ENCODE measurements at places on chromosomes 12 and 14.

GRCh38 chr12:57869298-57869926 lies 22.9 kb upstream of the CTDSP2 start:
- no peak for DNase-seq

- DNase-seq = no peak
Observed at GRCh38 chr12:118126119-118126757, 9.7 kb upstream of the PEBP1 start.

DNA sequence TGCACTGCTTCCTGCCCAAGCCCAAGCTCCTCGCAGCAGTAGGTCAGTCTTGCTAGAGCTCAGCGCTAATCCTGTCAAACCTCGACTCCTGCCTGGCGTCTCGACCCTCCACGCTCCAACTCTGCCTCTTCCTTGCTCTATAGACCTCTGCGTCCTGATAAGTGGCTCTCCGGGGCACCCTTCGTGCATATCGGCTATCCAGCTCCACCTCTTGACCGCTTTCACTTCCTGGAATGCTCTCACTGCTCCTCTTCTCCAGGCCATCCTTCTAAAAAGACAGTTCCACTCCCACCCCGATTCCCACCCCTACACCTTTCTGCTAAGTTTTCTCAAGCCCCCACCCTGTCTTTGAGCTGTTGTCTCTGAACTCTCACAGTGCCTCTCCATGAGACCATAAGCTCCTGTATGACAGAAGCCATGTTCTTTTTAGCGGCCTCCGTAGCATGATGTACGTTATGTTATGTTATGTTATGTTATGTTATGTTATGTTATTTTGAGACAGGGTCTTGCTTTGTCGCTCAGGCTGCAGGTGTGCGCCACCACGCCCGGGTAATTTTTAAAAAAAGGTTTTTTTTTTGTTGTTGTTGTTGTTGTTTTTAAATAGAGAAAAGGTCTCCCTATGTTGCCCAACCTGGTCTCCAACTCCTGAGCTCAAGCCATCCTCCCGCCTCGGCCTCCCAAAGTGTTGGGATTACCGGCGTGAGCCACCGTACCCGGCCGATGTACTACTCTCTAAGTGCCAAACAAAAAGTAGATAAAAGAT lies 601 bp downstream of the COX14 start:
- no peak for DNase-seq

GRCh38 chr12:19671695-19672094 lies 232.4 kb downstream of the AEBP2 start:
- no peak for DNase-seq

GRCh38 chr14:38512236-38512635 lies 256.3 kb upstream of the CLEC14A start:
- DNase-seq = no peak

- DNase-seq = no peak
Observed at GRCh38 chr12:107226126-107226525, 132.8 kb upstream of the CRY1 start.

- DNase-seq = no peak
Observed at GRCh38 chr14:75430116-75430515, 2.3 kb downstream of the JDP2 start.

- DNase-seq = no peak
Observed at GRCh38 chr12:49624921-49625577, 1.7 kb downstream of the PRPF40B start.

GRCh38 chr14:32017587-32017986 lies 59.5 kb upstream of the ARHGAP5 start:
- DNase-seq = no peak

GRCh38 chr14:92510972-92511371 lies 2.6 kb upstream of the RIN3 start:
- DNase-seq = no peak

DNA sequence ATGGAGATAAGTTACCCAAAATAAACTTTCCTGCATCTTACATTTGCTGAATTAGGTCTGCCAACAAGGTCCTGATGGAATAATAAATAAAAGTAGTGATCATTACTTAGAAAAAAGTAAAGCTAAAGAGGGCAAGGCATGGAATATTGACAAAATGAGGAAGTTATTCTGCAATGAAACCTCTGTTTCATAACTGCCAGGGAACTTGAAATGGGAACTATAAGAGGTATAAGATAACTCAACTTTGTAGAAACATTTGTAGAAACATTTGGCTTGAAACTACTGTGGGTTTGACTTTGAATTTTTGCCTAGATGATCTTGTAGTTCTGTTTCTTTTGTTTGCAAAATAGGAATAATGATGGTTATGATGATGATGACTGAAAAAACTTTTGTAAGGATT lies 18.7 kb upstream of the YBX3 start:
- no peak for DNase-seq

- DNase-seq = no peak
Observed at GRCh38 chr12:130556486-130557055, 159.5 kb downstream of the RIMBP2 start.

DNA sequence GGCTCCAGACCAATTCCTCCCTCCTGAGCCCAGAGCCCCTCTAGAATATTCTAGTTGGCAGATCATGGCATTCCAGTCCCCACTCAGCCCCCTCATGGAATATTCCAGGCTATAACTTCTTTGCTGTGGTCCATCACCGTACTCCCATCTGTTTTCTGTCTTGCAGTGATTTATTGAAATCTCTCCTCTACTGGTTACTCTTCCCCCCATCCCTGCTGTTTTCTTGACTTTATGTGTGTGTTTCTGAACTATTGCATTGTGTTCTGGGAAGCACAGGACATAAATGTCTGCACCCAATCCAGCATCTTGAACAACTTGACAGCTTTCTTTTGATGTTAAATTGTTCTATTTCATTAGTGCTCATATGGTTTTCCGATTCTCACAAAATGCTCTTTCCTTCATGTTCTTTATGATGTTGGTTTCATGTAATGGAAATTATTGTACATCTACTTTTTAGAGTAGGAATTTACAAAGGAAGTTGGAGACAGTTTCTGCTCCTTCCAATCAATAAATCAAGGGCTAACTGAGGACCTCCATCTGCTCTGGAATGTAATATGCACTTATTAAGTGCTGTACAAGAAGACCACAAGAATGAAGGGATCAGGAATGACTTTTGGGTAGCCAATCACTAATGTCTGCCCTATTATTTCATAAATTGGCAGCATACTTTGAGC lies 26.3 kb downstream of the PDE6H start:
- no peak for DNase-seq

DNA sequence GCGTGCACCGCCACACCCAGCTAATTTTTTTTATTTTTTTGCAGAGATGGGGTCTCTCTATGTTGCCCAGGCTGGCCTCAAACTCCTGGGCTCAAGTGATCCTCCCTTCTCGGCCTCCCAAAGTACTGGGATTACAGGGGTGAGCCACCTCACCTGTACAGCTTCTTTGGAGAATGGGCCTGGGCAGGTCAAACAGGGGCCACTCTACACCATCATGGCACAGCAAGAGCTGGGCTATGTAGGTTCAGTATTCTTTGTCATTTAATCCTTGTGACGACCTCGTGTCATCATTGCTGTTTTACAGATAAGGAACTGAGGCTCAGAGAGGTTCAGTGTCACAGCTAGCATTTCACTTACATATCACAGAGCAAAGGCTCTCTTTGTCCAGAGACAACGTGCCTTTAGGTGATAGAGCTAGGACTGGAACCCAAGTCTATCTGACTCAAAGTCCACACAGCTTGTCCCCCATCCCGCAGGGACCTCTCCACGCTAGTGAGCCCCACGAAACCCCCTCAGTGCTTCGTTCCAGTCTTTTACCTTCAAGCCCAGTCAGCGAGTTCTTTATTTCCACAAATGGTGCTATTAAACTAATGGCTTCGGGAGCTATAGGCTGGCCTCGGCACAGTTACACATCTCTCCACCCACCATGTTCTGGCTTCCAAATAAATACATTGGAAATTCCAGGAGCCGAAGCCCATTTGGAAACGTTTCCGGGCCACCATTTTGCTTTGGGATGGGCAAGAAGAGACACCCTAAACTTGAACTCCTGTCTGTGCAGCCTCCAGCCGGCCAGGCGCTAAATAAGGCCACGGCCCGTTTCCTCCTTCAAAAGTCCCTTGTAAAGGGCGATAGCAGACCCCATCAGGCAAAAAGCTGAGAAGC lies 660 bp upstream of the MAP1LC3B2 start:
- no peak for DNase-seq

GRCh38 chr12:11927286-11927935 lies 143.3 kb upstream of the BCL2L14 start:
- DNase-seq = no peak

DNA sequence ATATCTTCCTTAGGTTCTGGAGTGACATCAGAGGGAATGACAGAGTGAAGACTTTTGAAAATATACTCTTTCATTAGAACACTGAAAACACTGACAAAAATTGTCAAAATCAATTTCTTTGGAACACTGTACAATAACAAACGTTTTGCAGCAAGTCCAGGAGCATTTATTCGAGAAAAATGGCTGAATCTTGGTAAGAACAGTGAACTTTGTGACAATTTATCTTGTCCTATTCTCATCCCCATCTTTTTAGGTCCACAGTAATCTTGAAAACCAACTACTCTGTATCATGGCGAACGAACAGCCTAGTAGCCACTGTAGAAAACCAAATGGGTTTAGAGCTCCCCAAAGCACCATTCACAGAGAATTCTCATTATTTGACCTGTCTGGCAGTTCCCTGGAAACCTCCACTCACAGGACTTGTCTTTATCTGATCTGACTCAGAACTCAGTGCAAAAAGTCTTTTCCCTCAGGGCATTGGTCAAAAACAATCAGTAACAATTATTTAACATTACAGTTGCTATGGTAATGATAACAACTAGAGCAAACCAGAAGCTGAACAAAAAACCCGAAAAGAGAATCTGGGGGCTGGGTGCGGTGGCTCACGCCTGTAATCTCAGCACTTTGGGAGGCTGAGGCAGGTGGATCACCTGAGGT lies 20.3 kb upstream of the PPP2R5E start:
- DNase-seq = no peak

- DNase-seq = no peak
Observed at GRCh38 chr12:53160673-53161072, 19.8 kb upstream of the ZNF740 start.
